Activated CD8-positive, alpha-beta T cell treated with anti-CD3 and anti-CD28 coated beads, Interleukin-2, amount 10 ng/mL, durations not matched to agents 7 days and 5 days (primary cell): ENCODE measurements at places on chromosomes 2 and 18. TPM values are rescaled to one million over a fixed set of nuclear protein-coding genes. Genes with fewer than 3 reads are reported as not detected.

CDH2 gene
- total RNA-seq, result 0.11 TPM

RAB27B gene
- total RNA-seq, result 1.7 TPM

IL36A gene
- 0.53 TPM for total RNA-seq

DNA sequence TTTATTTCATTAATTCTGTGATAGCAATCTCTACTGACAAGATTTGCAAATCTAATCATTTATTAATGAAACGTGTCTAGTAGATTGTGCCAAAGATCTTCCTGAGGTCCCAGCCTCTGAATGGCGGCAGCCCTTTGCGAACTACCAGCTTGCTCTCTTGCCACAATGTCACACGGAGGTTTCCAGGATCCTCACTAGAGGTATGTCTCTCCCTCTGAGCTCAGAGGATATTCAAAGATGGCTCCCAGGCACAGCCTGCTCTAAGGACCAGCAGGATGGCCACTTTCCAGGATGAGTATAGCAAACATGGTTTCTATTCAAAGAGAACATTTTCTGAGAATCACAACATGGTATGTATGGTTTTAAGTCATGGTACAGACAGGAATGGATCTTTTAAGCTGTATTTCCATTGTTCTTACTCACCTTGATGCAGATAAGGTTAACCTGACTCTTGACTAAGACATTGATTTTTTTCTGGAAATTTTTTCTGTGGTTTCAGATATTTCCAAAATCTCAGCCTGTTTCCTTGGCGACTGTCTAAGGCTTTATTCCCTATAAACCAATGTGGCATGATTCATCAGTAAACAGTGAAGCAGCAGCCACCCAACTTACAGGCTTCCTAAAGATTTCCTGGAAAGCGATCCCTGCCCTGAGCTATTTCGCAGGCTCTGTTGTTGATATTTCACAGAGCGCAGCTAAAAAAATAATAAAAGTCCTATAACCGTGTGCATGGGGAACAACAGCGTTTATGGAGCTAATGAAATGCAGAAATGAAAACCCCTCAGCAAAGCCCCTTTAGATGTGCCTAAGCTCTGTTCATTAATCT is 54.1 kb upstream of the KLF7 start:
- no peak for DNase-seq

GRCh38 chr2:7895289-7895688 is 786.6 kb upstream of the ID2 start:
- no peak for DNase-seq

- no peak for DNase-seq
Measured at GRCh38 chr18:31661965-31662364, 22.4 kb downstream of the B4GALT6 start.

DNA sequence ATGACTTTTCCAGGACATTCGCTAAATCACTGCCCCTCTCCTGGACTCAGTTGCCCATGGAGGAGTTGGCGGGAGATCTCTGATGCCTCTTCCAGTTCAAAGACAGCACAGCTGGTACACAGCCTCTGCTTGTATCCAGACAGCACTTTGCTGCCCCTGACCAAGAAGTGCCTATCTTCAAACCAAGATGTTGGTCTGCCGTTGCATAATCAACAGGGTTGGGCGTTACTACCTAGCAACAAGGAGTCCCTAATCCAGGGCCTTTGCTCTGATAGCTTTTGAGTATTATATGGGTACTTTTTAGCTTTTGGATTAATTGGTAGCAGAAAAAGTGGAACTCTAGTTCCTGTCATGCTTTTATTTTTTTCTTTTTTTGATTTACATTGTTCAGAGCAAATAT is 166.6 kb downstream of the FAM210A start:
- no peak for DNase-seq

DNA sequence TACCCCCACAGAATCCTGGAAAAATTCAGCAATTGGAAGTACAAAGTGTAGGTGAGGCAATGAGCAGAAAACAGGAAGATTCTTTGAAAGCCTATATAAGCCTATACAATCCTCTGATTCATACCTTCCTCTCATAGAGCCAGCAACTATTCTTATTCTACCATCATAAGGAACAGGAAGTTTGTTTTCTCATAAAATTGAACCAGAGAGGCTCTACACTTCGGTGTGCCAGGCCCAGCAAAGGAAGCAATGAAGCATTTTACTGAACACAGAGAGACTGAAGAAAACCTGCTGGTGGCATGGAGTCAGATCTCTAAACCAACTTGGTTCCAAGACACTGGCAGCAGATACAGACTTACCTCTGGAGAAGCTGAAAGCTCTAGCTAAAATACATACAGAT is 18.7 kb downstream of the CASP8 start:
- DNase-seq, result no peak
